ENCODE measurements at places on chromosomes 5 and 9.

GRCh38 chr5:127695346-127695745 lies 7.8 kb upstream of the CCDC192 start:
- no peak for DNase-seq

DNA sequence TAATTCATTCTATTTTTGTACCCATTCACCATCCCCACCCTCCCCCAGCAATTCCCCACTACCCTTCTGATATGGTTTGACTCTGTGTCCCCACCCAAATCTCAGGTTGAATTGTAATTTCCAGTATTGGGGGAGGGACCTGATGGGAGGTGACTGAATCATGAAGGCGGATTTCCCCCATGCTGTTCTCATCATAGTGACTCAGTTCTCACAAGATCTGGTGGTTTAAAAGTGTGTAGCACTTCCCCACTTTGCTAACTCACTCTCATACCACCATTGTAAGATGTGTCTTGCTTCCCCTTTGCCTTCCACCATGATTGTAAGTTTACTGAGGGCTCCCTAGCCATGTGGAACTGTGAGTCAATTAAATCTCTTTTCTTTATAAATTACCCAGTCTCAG lies 25.9 kb upstream of the TESK1 start:
- no peak for DNase-seq

GRCh38 chr9:4798281-4799032 lies 5.7 kb downstream of the RCL1 start:
- no peak for DNase-seq

GRCh38 chr9:33907347-33907746 lies 90.4 kb downstream of the UBE2R2 start:
- DNase-seq, result no peak

- DNase-seq, result no peak
Observed at GRCh38 chr9:89642789-89643188, 38.0 kb downstream of the GADD45G start.

DNA sequence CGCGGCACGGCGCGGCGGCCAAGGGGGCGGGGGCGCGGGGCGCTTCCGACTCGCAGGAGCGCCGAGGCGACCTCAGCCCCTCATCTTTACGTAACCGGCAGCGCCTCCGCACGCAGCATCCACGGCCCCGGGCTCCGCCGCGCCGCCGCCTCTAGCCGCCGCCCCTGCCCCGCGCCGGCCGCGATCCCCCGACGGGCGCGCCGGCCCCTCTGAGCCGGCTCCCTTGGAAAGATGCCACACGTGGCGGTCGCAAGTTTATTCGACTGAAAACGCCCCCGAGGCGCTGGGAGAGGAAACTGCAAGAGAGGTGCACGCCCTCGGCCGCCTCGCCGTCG lies 1.0 kb downstream of the KLF9 start:
- DNase-seq, result peak; percentile 35

DNA sequence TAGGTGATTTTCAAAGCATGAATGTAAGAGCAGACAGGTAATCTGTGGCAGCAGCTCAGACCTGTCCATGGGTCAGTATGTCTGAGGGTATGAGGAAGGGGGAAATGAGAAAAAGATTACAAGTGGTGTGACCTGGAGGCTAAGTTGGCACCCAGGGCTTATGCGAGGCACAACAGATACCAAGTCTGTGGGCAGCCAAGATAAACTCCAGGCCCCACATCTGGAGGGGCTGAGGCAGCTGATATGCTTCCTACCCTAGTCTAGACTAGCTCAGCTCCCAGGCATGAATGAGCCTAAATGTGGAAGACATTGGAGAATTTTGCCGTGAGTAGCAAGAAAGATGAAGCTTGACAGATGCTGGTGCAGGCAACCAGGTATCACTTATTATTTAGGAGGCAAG lies 151.7 kb downstream of the PIK3R1 start:
- peak; percentile 4 for DNase-seq

GRCh38 chr9:15468145-15468544 lies 42.6 kb downstream of the PSIP1 start:
- DNase-seq, result no peak

GRCh38 chr9:5140151-5140550 lies 45.3 kb downstream of the INSL6 start:
- DNase-seq, result no peak

- no peak for DNase-seq
Observed at GRCh38 chr5:84869675-84870074, 485.0 kb upstream of the EDIL3 start.

- DNase-seq, result no peak
Observed at GRCh38 chr5:116506488-116506887, 68.1 kb downstream of the SEMA6A start.

DNA sequence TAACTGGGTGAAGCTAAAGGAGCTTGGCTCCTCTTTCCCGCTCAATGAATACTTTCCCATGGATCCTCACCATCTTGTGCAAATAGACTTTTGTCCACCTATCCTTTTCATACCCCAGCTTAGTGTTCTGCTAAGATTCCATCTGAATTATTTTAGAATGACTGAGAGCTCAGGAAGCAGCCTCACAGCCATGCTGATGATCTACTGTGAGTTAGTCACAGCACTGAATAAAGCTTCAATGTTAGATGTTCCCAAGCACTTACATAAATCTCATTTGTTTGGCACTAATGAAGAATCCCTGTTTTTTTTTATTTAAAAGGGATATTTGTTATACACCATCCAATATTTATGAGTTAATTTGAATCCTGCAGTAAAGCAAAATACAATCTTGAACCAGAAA lies 317.6 kb upstream of the TRPC7 start:
- no peak for DNase-seq

GRCh38 chr9:114883709-114884108 lies 46.7 kb downstream of the TNFSF8 start:
- no peak for DNase-seq

DNA sequence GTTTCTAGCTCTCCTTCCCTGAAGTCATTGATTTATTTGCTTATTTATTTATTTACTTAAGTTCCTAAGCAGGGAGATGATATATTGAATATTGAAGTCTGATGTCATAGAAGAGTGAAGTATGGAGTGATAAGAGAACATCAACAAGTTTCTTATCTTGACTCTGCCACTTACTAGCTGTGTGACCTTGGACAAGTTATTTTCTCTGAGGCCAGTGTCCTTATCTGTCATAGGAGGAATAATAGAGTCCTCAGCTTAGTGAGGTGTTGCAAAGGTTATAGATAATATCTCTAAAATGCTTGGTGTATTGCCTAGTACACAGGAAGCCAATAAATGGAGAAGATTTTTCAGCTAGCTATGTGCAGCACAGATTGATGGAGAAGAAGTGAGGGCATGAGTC lies 32.4 kb upstream of the PIP5K1B start:
- no peak for DNase-seq

Data from mucosa of gallbladder (tissue), 1 donor.